CD4-positive, alpha-beta T cell treated with Interferon gamma for 1 hour (primary cell): ENCODE measurements at places on chromosomes 11 and 22.

DNA sequence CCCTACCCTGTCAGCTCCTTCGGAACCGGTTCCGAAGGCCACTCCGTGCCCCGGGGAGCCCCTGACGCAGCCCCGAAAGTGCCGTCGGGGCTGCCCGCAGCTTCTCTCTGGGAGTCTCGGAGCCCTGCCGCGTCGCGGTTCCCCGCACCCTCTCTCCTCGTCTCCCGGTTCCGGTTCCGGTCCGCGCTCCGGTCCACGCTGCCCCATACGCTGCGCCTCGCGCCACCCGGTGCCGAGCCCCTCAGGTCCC, 618 bp downstream of the MTA2 start:
- DNase-seq: peak; percentile 42

DNA sequence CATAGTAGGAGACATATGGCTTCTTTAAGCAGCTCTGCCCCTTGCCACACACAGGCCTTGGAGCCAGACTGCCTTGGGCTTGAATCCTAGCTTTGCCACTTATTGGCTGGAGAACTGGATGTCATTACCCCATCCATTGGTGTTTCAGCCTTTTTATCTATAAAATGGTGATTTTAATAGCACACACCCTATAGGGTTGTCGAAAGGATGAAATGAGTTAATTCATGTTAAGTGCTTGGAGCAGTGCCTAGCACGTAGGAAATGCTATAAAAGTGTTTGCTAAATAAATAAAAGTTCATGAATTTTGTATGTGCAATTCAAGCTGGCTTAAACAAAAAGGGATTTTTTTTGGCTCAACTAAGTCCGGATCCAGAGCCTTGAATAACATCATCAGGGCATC, 120.7 kb downstream of the TIMP3 start:
- DNase-seq: no peak

DNA sequence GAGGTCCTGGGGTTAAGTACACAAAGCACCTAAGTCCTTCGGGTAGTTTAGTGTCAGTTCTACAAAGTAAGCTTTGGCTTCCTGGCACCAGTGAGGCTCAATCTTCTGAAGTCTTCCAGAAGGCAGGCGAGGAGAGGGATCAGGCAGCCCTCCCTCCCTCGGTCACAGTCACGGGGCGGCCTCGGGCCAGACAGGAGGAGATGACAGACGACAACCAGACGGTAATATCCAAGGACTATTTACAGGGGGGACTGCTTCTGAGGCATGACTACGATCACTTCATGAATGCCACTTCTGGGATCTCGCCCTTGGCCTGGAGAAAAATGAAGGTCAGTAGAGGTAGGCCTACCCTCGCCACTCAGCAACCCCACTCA, 383 bp upstream of the TMEM223 start:
- no peak for DNase-seq

- DNase-seq: no peak
These were observed 6.7 kb downstream of the LRFN4 start for GRCh38 chr11:66863428-66864125.

DNA sequence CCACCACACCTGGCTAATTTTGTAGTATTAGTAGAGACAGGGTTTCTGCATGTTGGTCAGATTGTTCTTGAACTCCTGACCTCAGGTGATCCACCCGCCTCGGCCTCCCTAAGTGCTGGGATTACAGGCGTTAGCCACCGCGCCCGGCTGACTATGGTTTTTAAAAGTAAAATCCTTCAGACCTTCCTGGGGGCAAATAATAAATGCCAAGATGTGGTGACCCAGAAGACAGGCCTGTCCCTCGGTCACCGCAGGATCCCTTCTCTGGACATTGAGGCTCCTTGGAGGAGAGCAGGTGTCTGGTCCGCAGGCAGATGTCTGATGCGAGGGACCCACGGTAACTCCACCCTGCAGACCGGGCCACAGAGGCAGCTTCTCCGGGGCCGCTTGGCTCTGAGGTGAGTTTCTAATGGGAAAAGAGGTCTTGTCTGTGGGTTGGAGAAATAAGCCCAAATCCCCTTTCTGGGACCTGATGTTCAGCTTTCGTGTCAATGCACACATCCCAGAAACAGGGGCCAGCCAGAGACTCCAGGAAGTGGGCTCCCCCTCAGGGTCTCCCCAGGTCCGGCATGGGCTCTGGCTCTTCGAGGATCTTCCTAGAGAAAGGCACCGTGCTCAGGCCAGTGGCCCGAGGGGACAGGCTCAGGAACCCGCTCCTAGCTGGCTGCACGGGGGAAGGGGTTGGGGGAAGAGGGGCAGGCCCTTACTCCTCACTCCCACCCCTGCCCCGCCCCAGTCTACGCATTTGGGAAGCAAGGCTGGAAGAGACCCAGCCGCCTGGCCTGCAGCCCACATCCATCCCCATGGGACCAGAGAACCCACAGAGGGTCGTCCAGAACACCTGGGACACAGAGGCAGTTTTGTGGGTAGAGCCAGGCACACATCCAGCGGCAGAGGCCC, 100.6 kb downstream of the WNT7B start:
- DNase-seq: no peak

DNA sequence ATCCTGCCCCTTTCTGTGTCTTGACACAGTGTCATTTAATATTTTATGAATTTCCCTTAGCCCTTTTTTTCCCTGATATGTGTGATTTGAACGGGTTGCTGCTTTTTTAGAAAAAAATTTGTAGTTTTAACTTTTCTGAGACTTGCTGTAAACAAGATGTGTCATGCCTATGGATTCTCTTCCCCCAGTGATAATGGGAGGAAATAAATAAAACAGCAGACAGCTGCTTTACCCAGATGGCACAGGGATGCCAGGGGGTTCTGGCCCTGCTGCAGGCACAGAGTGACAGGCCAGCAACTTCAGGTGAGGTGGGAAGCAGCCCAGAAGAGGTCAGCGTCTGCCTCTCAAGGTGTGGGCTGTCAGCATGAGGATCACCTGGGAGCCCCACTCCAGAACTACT, 266.9 kb downstream of the KIRREL3 start:
- DNase-seq: no peak

DNA sequence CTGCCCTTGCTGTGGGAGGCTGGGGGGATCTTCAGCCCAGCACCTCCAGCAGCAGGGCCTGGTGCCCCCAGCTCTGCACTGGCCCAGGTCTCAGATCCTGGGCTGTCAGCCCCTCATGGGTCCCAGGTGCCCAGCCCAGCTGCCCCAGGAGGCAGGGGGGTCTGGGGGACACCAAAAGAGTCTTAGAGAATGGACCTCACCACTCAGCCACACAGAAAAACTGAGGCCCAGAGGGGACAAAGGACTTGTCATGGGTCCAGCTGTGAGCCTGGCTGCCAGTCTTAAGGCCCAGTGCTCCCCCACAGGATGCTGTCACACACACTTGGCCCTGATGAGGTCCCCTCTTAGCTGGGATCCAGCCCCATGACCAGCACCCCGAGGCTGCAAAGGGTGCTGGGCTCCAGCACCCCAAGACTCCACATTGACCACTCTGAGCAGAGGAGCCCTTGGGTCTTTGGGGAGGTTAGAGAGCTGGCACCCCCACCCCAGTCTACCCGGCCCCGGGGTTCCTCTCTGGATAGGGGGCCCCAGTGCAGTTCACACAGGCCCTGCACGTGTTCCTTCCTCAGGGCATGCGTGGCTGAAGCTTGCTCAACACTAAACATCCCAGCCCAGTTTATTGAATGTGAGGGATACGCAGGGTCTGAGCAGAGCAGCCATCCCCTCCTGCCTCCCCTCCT, 54.4 kb downstream of the IGLL5 start:
- DNase-seq: no peak

DNA sequence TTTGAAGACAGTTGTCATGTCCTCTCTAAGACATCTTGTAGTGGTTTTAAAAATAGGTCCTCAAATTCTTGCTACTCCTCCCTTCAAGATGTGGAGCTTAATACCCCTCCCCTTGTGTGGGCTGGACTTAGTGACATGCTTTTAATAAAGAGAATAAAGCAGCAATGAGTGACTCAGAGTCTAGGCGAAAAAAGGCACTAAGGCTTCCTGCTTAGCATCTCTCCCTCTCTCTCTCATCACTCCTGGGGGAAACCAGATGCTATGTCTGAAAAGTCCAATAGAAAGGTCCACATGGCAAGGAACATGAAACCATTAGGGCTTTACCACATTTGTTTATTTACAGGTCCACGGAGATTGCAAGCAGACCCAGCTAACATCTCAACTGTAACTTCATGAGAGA, 11.7 kb downstream of the SERGEF start:
- no peak for DNase-seq

DNA sequence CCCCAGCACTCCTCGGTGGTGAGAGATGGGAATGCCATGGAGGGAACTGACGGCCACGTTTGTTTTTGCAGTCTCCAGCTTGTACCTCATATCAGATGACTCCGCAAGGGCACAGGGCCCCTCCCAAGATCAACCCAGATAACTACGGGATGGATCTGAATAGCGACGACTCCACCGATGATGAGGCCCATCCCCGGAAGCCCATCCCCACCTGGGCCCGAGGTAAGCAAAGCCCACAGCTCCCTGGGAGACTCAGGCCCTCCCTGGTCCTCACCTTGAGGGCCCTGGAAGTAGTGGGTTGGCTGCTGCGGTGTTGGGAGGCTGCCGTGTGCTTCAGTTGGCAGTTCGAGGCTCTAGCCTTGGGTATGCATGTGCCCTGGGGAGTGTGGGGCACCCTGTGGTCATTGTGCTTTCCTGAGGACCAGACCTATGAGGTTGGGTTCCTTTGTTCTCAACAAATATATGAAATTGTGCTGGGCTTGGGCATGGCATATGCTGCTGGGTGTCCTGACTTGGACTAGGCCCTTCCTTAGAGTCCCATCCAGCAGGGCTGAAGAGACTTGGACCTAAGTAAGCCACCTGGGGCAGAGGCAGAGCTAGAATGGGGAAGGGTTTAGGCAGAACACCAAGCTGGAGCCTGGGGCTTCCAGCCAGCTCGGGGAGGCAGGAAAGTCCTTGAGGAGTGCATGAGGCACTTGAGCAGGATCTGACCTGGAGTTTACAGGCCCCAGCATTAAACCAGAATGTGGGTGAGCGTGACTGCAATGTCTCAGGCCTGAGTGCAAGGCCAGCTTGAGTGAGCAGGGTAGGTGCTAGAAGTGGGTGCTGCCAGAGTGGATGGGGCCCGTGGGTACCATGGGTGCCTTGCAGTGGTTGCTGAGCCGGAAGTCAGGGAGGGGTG, 26.4 kb downstream of the INCENP start:
- no peak for DNase-seq

DNA sequence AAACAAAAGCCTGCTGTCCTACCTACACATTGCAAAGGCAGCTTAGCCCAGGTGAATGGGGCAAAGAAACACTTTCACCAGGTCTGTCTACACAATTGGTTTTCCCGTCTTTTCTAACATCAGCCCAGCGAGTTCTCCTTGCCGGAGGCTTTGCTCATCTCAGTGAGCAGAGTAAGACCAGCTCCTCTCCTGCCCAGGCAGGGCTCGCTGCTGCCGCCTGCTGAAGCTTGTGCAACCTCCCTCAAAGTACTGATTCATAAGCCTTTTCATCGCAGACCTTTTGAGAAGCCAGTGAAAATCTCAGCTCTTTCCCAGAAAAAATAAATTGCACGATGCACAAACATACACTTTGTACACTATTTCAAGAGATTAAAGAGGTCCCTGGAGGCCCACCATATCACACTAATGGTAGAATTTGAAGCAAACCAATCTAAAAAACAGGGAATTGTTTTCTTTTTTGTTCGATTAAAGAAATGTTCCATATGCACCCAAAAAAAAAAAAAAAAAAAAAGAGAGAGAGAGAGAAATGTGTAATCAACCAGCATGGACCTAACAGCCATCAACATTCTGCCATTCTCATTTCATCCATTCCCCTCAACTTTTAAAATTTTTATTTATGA, 328.1 kb upstream of the MPPED2 start:
- DNase-seq: peak; percentile 4

DNA sequence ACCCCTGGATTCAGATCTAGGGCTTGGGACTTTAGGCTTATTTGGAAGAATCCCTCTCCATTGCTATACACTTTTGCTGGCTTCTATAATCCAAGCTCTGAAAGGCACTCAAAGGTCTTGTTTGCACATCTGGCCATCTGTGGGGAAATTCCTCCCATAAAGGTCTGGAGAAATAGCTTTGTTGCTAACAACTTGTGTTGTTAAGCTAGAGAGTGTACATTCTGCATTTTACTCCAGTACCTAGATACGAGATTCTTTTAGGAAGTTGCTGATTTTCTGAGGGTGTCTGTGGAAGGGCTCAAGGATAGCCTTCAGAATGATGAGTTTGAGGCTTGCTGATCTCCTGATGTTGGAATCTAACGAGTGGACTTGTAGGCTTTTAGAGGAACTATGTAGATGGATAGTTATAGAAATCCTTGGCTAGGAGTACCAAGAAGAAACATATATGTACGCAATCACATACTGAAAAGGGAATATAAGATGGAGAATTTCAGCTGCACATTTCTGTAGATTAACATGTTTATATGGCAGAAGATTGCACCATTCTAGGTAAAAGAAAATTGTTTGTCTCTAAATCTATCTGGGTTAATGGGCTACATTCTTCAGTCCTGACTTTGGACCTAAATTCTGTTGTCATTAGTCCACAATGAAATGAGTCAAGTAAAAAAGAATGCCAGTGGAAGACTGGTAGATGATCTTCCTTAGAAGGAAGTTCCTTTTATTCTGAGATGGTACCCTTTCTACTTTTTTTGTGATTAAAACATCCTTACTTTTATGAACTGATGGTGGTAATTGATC, 51.0 kb downstream of the UBASH3B start:
- no peak for DNase-seq

DNA sequence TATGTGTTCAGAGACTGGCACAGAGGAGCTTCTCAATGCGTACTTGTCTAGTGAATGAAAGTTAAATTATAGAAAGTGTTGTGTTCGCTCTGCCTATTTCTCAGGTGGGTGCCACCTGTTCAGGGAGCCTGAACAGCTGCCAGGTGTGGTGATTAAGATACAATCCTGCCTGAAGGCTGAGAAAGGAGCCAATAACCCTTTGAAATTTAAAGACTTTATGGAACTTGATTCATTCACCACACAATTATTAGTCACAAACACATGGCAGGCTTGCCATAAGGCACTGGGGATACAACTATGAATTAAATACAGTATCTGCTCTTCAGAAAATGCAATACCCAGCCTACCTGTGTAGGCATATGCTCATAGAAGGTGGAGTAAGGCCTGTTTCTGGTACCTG, 92.9 kb upstream of the AMOTL1 start:
- DNase-seq: no peak

DNA sequence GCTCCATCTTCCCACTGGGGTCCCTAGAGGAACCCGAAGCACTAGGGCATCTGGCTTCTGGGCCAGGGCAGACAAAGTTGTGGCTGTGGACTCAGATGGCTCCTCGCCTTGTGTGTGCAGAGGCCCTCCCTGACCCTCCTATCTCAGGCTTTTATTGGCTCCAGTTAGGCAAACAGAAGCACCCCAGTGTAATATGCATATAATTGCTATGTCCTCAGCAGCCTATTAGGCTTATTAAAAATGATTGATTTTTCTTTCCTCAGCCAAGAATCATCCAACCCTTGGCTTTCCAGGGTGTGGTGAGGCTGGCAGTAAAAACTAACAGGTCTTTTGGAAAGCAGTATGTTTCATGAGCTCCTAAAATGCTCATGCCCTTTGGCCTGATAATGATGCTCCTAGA, 22.3 kb downstream of the UPB1 start:
- no peak for DNase-seq

- DNase-seq: no peak
These were observed 8.5 kb downstream of the SIK3 start for GRCh38 chr11:117089685-117090084.
